OCI-M1 (cell line): ENCODE measurements at places on chromosomes 16 and 17.
A peak's percentile ranks its signal among the peaks of the same experiment; 100 is the strongest.

- DNase-seq, result no peak
Measured at GRCh38 chr16:79452671-79453070, 147.9 kb downstream of the MAF start.

GRCh38 chr16:48347980-48348379, 37.2 kb downstream of the SIAH1 start:
- DNase-seq, result no peak

- DNase-seq, result peak; percentile 7
Measured at GRCh38 chr16:1036726-1037393, 35.7 kb upstream of the SSTR5 start.

DNA sequence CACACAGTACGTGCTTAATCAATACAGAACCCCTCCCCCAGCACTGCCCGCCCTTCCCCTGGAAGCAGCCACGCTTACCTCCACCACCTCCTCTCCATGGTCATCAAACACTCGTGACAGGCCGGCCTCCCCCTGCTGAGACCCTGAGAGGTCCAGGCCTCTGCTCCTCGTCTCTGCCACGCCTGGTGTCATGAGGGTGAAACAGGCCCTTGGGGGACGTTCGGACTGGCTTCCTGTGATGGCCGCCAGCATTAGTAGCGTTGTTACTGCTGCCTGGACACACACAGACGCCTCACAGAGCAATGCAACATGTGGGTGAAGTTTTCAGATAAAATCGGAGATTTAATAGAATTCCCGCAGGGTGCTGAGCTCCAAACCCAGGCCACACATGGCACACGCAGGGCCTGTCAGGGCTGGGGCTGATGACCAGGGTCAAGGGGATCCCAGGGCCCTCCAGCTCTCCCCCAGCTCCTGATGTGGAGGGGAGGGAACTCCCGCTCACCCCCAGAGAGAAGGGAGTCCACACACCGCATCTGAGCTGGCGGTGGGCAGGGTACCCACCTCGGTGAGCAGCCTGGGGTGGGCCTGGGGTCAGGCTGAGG, 15.9 kb upstream of the SLC38A10 start:
- no peak for DNase-seq

GRCh38 chr16:75206749-75207451, at the start of gene CTRB2:
Gene CTRB2, minus strand, starts transcription at chr16:75207161. Its CDS starts 20 bp downstream, at chr16:75207141.
- no peak for DNase-seq

DNA sequence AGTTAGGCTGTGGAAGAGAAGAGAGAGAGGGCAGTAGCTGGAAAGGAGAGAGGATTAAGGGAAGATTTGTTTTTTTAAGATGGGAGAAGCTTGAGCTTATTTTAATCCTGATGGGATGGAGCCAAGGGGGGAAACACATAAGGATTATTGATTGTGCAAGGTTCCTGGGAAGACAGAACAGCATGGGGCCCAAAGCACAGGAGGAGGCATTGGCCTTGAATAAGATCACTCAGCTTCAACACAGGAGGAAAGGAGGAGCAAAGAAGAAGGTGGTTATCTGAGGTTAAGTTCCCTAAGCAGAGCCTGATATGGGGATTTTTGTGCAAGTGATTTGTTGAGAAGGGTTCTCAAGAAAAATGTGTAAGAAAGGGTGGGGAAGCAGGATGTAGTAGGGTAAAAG, 169.8 kb downstream of the ABCC12 start:
- DNase-seq, result no peak

DNA sequence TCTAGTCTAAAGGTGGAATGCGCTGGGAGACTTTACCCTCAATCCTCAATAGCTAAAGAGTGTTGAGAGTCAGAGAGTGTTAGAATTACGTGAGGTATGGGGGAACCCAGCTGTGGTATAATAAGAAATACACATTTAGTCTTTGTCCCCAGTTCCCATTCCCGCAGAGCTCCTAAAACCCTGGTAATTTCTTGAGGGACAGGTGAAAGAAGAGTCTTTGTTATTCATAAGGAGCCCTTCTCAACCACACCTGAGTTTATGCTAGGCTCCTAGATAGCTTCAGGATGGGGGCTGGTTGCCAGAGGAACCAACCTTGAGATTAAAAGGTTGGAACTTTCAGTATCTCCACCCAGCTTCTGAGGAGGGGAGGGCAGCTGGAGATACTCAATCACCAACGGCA, 5.8 kb downstream of the ZNF18 start:
- DNase-seq, result no peak

GRCh38 chr16:30904114-30904780, 7.8 kb downstream of the CTF1 start:
- peak; percentile 56 for DNase-seq

DNA sequence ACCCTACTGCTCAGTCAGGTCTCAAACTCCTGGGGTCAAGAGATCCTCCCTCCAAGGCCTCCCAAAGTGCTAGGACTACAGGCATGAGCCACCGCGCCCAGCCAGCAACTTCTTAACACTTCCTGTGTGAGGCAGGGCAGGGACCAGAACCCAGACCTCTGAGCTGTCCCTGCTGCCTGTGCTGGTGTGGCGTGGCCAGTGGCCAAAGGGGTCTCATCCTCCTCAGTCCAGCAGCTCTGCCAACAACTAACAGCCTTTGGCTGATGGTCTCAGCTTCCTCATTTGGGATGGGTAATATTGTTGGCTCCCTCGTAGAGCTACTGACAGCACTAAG, 1.4 kb upstream of the LLGL1 start:
- no peak for DNase-seq

DNA sequence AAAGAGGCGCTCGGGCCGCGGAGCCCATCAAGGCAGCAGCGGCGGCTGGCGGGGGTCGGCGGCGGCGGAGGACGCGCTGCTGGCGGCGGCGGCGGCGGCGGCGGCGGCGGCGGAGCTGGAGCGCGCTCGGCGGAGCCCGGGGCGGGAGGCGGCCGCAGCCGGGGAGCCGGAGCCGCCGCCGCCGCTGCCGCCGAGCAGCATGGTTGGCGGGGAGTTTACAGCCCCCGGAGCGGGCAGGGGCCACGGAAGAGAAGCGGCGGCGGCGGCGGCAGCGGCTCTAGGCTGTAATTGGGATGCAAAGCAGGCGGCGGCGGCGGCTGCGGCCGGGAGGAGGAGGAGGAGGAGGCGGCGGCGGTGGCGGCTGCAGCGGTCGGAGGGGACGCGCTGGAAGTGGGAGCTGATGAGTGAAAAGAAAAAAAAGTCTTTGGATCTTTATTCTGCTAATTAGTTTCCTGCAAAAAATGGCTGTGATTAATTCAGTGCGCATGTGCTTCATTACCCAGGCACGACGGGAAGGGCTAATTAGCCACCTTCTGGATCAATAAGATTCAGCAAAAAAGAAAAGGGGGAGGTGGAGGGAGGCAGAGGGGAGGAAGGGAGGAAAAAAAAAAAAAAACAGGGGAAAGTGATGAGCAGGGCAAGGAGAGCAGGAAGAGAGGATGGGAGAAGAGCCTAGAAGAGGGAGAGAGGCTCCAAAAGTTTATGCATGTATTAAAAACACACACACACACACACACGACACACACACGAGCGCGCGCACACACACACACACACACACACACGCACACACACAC, 10.9 kb upstream of the ZFHX3 start:
- no peak for DNase-seq

- DNase-seq, result no peak
Measured at GRCh38 chr16:87471278-87472141, 21.3 kb downstream of the ZCCHC14 start.

GRCh38 chr16:8107296-8107695, 483.0 kb downstream of the TMEM114 start:
- no peak for DNase-seq
